NCI-H345 (cell line): ENCODE measurements at places on chromosomes 3 and 15.

DNA sequence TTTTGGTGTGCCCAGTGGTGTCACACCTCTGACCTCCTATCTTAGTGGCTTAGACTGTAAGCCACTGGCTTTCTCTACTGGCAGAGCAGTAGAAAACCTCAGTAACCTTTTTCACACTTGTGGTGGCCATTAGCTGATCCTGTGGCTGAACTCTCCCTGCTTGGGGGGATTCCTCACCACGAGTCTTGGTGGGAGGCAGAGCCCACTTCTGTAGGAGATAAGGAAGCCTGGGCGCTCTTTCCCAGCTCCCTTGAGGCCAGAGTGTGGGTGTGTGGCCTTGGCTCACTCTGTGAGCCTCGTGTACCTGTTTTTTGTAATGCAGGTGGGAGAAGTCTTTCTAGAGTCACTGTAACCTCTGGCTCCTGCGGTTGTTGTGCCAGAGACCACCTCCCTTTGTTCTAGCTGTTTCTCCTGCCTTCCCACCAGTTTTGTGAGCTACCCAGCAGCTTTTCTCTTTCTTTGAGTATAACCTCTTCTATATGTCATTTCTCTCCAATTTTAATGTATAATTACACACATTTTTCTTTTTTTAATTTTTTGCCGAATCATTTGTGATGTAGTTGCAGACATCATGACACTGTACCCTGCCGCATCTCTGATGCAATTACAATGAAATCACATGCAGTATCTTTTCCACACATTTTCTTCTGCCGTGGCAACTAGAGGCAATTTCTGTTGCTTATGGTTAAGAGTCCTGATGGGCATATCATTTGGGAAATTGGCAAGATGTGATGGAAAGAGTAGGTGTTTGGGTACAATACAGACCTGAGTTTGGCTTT is 13.8 kb downstream of the XCR1 start:
- no peak for DNase-seq

GRCh38 chr3:31247850-31248562 is 284.7 kb upstream of the STT3B start:
- DNase-seq: peak; percentile 75

GRCh38 chr3:94063496-94064119 is 747 bp downstream of the NSUN3 start:
- no peak for DNase-seq

- no peak for DNase-seq
Observed at GRCh38 chr15:65612949-65613744, 2.2 kb upstream of the INTS14 start.

DNA sequence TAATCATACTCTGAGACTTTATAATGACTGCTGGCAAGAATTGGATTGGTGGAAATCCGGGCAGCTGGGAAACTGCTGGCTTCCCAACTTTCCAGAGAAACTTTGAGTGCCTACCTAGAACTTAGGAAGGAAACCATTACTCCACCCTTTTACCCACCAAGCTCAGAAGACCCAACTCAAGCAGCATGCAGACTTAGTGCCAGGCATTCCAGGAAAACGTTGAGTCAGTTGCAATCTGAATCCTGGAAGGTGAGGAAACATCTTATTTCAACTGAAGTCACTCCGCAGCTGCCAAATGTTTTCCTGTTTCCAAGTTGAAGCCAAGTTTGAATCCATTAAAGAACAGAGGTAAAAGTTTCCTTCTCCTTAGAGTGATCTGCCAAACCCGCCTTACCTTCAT is 126.5 kb downstream of the ZNF385D start:
- no peak for DNase-seq

GRCh38 chr3:72449551-72449950 is 398.7 kb downstream of the SHQ1 start:
- DNase-seq: no peak

GRCh38 chr15:99427668-99428361 is 138.0 kb upstream of the MEF2A start:
- no peak for DNase-seq

DNA sequence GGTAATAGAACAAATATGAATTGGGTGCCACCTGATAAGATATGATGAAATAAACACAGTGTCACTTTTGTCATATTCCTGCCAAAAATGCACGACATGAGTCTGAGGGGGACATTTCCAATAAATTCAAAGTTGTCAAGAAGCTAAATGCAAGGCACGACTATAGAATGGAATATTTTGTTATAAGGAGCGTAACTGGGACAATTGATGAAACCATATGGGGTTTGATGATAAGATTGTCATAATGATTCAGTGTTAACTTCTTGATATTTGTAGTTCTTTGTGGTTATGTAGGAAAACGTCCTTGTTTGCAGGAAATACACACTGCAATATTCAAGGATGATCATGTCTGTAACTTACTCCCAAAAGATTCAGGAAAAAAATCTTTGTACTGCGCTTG is 163.3 kb downstream of the MEX3B start:
- no peak for DNase-seq

DNA sequence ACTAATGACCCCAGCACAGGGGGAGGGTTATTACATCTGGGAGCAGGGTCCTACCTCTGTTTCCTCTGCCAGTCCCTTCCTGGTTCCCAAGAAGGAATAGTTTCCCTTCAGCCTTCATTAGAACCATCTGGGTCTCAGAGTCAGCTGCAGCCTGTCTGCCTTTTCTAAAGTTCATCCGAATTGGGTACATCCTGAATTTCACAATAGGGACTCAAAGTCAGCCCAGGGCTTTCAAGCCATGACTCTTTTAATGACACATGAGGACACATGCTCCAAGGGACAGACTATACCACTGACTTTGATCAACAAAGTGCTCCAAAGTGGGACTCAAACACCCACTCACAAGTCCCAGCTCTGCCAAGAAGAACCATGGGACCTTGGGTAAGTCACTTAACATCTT is 12.7 kb upstream of the CRABP1 start:
- no peak for DNase-seq

DNA sequence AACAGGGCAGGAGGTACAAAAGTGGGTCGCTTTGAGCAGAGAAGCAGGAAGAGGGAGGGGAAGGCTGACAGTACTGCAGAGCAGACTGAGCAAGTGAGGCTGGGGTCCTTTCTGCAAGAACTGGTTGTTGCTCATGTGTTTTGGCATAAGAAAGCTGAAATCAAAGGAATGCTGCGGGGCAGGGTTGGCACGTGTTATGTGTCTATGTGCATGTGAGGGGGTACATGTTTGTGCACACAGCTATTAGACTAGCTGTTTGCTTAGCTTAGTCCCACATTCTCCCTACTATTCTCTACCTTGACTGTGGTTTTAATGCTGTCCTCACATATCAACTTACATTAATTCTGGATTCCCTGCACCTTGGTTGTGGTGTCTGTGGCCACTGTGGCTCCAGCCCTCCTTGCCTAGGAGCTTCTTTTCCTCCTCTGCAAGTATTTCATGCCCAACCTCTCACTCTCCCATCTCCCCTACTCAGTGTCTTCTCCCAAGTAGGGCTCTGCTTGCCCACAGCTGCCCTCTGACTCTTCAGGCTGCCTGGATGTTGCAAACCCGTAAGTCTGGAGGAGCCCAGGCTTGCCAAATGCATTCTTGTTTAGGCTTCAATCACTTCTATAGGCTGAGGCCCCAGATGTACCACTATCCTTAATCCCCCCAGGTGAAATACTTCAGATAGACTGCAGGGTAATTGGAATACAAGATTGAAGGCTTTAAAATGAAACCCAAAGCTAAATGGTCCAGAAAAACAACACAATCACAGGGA is 4.8 kb downstream of the TAGLN3 start:
- no peak for DNase-seq

DNA sequence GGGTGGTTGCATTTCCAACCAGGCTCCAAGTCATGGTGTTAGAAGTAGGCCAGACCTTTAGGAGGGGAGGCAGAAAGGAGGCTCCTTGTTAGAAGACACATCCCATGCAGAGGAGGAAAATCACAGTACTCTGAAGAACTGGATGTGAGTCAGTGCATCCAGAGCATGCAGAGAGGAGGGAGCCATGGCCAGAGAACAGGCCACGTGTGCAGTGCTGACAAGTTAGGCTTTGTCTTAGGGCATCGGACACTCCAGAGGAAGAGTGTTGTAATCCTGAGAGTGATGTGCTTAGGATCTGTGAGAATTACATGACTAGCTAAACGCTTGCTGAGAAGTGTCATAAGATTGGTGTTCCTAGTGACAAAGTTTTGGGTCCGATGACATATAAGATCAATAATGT is 456.5 kb upstream of the THRB start:
- no peak for DNase-seq

DNA sequence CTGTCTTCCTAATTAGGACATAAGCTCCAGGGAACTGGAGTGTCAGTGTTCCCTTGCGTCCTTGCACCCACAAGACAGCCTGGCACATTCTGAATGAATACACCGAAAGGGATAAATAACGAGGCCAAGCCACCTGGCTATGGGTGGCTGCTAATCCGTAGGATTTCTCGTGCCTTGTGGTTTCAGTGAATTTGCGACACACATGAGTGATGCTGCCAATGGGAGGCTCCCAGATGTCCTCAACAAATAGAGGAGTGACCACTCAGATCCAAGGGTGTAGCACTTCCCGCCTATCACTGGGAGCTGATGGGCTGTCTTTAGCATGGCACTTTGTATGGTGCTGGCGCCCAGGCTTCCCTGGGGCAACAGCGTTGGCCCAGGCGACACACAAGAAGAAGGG is 43.4 kb downstream of the APBA2 start:
- no peak for DNase-seq

GRCh38 chr3:14757153-14757700 is 61.5 kb upstream of the FGD5 start:
- DNase-seq: no peak

- DNase-seq: peak; percentile 69
Observed at GRCh38 chr3:196081002-196081833, 672 bp downstream of the TFRC start.

- DNase-seq: no peak
Observed at GRCh38 chr3:25749031-25749581, 34.1 kb downstream of the NGLY1 start.

GRCh38 chr15:53106505-53107286 is 316.6 kb upstream of the ONECUT1 start:
- no peak for DNase-seq

DNA sequence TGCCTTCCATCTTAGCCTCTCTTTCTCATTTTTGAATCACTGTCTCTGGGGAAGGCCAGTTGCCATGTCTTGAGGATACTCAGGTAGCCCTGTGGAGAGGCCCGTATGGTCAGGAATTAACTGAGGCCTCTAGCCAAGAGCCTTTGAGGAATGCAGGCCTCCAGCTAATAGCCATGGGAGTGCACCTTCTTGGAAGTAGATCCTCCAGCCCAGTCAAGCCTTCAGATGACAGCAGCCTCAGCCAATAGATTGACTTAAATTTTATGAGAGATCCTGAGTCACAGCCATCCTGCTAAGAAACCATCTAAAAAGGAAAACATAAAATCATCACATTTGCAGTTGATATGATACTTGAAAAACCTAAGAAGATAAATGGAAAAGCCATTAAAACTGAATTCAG is 112.5 kb upstream of the BNIP2 start:
- DNase-seq: no peak

DNA sequence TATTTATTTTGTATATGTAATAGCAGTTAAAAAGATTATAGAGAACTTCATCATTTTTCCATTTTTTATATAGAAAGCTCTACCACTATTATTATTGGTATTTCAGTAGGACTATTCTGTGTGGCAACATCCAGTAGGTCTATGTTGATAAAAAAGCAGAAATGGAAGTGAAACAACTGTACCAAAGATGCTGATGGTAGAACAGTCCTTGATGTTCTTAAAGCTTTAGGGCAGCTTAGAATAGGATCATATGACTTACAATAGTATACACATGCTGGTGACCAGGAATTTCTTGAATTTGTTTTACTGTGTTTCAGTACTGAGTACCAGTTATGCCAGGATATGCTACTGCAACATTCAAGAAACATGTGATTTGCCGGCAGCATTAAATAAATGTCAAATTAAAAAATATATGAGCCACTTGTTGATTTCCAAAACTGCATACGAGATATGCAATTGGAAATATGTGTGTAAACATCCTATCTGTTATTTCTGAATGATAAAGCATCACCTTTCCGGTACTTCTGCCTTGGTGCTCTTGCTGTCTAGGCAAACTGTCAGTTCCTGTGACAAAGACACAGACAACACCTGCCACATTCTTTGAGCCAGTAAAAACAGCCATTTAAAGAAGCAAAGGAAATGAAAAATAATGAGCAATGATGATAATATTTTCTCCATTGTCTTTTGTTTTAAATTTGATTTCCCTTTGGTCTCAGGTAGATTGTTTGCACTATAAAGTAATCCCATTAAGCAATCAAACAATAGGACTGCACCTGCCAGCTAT is 649.2 kb downstream of the ZPLD1 start:
- DNase-seq: no peak

- DNase-seq: no peak
Observed at GRCh38 chr3:161576311-161576710, 79.7 kb downstream of the OTOL1 start.

DNA sequence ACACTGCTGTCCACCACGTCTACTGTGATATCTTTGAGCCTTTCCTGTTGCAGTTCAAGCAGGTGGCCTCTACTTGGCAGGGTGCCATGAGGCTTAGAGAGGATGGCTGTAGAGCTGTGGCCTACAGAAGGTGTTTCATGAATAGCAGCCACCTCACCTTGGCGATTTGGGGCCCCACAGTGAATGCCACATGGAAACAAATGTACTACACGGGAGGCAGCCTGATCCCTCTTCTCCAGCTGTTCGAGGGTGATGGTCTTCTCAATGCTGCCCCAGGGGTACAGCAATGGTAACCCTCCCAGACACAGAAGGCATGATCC is 70.7 kb downstream of the FAM43A start:
- DNase-seq: peak; percentile 11

DNA sequence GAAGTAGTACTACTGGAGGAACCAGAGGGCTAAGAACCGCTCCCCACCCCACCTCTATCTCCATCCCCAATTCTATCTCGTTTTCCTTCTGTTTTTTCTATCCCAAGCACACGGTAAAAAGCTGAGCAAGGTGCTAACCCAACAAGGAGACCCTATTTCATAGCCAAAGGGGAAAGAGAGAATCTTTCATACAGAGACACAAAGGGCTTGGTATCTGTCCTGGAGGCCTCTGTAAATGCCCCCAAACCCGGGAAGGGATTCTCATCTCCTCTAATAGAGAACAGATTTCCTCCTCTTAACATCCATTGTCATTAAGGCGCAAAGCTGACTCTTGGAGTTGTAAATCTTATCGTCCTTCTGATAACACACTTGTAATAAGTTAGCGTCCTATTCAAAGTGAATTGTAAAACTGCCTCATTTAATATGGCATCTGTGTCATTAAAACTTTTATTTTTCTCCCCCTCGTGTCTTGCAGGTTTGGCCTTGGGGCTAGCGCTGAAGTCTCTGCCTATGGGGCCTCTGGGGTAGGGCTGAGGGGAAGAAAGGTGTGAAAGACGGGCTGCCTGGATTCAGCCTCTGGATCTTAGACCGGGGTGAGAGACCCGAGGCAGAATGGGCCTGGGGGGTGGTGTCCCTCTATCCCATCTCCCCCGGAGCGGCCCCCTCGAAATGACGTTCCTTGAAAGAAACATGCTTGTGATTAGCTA is 12.1 kb downstream of the NR2F2 start:
- DNase-seq: no peak

GRCh38 chr3:10697918-10698317 is 118.1 kb upstream of the SLC6A11 start:
- no peak for DNase-seq
